ENCODE measurements at places on chromosomes 16 and 17.

DNA sequence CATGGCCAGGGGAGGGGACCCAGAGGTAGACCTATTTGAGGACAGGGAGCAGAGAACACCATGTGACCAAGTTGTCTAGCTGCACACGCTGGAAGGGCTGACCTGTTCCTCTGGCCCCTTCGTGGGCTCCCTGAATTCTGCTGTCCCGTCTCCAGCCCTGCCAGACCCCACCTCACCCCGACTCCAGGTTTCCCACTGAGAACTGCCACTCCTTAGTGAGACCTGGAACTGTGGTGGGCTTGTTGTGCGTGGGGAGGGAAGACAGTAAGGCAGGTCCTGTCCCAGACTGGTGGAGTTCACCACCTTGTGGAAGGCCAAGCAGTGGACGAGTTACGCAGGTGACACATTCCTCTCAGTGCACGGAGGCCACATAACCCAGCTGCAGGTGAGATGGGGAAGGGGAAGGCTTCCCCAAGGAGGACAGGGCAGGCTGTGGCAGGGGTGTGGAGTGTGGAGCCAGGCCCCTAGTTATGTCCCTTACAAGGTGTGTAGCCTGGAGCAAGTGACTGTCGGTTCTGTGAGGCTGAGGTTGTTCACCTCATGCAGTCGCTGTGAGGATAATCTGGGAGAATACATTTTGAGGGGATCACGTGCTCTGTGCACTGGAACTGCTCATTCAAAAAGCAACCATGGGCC lies 54.7 kb downstream of the USP22 start:
- no peak for DNase-seq

DNA sequence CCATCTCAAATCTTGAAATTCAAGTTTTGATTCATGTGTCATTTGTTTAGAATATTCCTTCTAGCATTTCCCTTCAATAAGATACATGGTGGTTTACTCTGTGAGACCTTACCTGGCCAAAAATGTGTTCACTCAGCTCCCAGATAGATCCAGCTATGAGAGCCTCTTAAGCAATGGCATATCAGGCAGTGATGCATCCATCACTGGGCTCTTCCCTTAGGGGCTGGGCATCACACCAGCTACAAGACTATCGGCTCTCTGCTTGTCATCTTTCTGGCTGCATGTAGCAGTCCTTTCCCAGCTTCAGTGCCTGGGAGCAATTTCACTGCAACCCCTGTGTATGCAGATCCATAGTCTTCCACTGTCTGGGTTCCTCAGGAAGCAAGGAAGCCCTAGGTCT lies 40.6 kb downstream of the GOSR1 start:
- no peak for DNase-seq

DNA sequence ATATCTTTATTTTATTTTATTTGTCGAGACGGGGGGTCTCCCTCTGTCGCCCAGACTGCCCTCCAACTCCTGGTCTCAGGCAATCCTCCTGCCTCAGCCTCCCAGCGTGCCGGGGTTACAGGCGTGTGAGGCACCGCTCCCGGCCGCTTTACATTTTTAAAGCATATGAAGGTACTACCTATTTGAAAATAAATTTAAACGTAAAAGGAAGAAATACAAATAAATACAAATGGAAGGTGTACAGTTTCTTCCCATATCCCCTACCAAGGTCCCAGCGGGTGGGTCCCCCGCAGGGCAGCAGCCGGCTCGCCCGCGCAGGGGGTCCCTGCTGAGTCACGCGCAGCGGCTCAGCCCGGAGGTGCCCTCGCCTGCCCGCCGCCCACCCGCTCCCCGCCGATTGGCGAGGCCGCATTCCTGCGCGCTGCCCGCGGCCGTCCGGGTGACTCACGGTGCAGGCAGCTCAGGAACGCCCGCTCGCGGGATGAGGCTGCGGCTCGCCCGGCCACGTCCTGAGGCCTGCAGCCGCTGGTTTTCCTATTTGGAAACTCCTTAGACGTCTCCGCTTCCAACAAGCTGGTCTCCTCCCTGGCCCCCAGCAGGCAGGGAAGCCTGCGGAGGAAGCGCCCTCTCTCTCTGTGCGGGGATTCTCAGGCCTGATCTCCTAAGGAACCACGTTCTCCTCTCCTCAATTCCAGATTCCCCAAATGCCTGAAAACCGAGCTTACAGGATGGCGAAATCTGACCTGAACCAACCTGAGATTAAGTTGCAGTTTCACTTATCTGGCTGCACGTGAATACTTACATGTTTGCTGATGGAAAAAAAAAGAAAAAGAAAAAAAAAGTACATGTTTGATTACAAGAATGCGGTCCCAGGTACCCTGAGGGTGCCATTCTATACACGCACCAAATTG lies 54.8 kb upstream of the MAP3K14 start:
- peak; percentile 83 for DNase-seq

- DNase-seq = no peak
These were observed 32.1 kb upstream of the SREBF1 start for GRCh38 chr17:17868641-17869522.

DNA sequence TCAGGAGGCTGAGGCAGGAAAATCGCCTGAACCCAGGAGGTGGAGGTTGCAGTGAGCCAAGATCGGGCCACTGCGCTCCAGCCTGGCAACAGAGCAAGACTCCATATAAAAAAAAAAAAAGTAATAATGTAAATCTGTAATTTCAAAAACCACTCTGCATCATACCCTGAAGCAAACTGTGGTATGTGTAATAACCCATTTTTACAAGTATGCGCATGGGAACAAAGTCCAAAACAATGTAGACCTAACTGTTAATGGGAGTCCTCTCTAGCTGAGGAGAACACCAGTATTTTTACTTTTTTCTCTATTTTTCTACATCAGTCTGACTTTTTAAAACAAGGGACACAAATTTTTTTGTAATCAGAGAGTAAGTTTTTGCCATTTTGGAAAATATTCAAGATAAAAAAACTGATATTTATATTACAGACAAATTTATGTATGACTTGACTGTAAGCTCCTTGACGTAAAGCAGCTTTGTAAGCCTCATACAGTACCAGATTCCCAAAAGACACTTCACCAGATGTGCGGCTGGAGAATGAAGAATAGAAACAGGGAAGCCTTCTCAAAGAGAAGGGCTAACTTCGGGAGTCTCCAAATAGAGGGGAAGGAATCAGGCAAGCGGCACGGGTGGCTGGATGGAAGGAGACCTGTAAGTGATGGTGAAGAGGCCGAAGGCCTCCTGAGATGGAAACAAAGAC lies 25.7 kb downstream of the CMTM4 start:
- no peak for DNase-seq

GRCh38 chr17:65457183-65457582 lies 104.3 kb downstream of the AXIN2 start:
- no peak for DNase-seq

- DNase-seq = no peak
These were observed 99.3 kb downstream of the STXBP4 start for GRCh38 chr17:55067697-55068439.

- no peak for DNase-seq
These were observed 44.2 kb upstream of the TANC2 start for GRCh38 chr17:62921817-62922216.

GRCh38 chr16:28040039-28040438 lies 23.5 kb downstream of the GSG1L start:
- DNase-seq = no peak

DNA sequence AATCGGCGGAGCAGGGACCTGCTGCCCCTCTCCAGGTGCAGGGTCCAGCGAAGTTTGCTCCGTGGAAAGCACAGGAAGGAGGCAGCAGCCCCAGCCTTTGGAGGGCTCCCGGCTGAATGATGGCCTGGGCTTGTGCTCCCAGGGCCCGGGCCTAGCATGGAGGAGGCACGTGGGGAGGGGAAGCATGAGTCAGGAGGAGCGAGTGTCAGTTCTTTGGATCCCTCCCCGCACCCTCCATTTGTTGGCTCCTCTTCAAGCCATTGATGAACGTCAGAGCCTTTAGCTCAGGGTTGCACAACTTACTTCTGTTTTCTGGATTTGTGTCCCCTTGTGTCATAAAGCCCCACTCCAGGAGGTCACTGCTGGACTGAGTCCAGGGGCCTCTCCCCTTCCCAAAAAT lies 25.8 kb downstream of the TTYH2 start:
- DNase-seq = peak; percentile 95

DNA sequence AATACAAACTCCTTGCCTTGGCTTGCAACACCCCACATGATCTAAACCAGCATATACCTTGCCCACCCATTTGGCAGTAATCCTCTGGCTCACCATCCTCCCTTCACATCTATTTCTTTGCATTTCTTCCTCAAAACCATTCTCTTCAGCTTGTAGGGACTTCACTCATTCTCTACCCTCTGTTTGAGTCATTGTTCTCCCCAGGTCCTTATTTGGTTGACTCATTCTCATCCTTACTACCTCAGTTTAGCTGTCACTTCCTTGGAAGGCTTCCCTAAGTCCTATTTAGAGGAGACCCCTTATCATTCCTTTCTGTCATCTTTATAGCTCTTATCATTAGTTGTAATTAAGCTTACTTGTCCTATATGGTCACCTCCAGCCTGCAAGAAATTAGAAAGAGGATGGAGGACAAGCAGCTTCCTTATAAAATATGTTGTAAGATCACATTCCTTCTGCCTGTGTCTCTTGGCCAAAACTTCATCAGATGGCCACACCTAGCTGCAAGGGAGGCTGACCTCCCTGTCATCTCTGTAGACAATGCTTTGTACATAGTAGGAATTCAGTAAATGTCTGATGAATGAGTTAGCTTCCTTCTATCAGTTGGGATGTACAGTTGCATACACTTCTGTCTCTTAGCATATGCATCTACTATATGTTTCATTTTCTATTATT lies 1.7 kb downstream of the TTC19 start:
- no peak for DNase-seq

DNA sequence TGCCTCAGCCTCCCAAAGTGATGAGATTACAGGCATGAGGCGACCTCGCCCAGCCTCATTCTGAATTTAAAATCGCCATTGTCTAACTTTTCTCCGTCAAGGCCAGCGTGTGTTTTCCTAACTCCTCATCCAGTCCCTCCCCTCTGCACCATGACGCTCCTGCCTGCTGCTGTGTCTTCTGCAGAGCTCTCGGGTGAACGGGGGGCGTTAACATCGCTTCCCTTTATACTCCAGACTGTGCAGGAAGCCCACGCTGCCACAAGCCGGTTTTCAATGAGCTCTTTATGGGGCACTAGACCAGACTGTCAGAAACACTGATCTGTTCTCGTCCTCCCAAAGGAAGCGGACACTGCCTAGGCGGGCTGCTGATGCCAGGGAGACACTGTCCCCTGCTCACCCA lies 13.2 kb downstream of the AANAT start:
- DNase-seq = no peak

DNA sequence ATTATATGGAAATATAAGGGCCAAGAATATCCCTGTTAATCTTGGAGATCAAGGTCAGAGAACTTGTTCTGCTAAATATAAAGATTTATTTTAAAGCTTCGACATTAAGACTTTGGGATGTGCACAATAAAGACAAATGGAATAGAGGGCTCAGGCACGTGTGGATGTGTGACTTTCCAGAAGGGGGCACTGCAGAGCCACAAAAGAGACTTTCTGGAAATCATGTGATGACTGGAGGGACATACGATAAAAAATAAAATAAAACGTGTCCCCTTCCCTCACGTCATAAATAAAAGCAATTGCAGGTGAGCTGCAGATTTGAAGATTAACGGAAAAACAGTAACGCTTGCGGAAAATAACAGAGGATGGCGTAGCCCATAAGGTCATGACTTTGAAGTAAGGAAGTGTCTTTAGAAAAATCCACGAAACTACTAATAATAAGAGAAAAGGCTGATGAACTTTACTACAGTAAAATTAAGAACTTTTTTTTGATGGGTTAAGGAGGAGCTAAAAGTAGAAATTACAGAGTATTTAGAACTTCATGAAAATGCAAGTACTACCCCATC lies 9.4 kb upstream of the ENGASE start:
- DNase-seq = peak; percentile 68

GRCh38 chr17:192666-193425 lies 11.4 kb upstream of the DOC2B start:
- DNase-seq = no peak

Data from suppressor macrophage treated with lipopolysaccharide for 4 hours (primary cell).